ENCODE measurements at places on chromosomes 2 and 18.

DNA sequence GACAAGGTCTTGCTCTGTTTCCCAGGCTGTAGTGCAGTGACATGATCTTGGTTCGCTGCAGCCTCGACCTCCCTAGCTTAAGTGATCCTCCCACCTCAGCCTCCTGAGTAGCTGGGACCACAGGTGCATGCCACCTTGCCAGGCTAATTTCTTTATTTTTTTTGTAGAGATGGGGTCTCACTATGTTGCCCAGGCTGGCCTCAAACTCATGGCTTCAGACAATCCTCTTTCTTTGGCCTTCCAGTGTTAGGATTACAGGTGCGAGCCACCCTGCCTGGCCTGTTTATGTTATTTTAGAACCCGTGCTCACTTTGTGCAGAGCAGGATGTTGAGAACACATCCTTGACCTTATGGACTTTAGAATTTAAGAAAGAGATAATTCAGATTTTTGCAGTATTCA is 17.4 kb downstream of the FAM117B start:
- no peak for DNase-seq

GRCh38 chr2:224836263-224836662 is 120.1 kb upstream of the CCDC195 start:
- DNase-seq: no peak

DNA sequence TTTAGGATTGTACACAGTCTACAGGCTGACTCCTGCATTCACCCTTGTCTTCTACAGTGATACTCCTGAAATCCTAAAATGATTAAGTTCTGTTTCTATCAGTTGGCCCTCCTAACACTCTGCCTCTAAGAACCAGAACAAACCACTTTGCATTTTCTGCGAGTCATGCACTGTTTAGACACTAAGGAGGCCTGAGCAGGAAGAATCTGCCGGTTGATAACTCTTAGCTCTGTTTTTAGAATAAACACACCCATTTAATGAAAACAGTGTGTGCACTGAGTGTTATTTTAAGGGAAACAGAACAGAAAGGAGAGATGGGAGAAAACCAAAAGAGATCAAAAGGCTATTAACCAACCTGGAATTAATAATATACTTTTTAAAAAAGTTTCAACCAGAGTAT is 22.9 kb upstream of the SSB start:
- peak; percentile 37 for DNase-seq

DNA sequence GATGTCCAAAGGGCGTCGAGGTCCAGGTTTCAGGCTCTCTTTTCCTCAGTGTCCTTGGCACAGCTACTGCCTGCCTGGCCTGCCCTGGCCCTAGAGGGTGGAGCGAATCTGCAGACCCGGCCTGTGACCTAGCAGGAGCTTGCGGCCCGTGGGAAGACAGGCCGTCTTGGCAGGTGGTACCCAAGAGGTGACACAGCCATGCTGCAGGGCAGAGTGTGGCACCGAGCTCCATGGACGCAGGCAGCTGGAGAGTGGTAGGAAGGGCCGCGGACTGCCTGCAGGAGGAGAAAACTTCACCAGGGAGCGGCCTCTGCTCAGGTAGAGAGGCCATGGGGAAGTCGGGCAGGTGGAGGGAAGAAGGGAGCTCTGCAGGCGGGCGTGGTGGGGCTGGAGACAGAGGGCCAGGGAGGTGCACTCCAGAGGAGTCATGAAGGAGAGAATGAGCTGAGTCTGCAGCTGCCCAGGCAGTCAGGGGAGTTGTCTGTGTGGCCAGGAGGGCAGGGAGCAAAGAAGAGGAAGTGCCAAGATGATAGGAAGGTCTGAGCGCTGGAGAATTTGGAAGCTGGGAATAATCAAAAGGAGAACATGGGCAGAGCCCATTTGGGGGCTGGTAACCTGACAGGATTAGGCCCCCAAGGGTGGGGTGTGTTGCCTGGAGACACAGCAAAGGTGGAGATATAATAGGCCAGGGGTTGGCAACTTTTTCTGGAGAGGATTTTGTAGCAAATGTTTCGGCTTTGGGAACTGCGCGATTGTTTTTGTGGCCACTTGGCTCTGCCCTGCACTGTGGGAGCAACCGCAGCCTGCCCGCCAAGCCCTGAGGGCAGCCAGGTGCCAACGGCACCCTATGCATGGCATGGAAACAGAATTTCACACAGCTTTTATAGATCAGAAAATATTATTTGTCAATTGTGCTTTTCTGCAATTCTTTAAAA is 154.4 kb upstream of the PXDN start:
- DNase-seq: no peak

GRCh38 chr2:137775529-137775928 is 188.7 kb upstream of the HNMT start:
- DNase-seq: no peak

DNA sequence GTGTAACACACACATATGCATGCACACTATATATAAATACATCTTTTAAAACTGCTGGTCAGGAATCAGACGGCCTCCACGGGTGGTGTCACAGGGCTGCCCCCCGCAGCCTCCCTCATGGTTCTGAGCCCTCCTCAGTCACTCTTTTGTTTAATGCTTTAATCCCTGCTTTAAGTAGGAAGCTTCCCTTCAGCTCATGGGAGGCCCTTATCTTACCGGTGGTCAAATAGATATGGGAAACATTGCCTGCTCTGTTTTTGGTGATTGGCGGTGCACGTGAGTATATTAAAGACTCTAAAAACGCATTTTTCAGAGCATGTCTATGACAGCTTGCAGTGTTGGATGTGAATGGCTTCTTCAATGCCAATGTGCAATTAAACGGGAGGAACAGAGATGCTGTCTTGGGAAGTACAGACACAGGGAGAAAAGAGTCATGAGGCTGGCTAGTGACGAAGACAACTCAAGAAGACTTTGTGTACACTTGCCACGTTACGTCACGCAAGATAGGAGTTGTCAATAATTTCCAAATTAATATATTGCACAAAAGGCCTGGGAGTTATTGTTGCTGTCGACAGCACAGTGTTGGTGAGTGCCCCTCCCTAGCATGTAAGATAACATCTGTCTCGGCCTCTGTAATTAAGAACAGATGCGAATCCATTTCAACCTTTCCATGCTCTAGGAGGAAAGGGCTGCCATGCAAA is 23.3 kb downstream of the GNLY start:
- DNase-seq: peak; percentile 30

- DNase-seq: peak; percentile 93
Observed at GRCh38 chr18:58213440-58213839, 169.4 kb downstream of the NEDD4L start.

DNA sequence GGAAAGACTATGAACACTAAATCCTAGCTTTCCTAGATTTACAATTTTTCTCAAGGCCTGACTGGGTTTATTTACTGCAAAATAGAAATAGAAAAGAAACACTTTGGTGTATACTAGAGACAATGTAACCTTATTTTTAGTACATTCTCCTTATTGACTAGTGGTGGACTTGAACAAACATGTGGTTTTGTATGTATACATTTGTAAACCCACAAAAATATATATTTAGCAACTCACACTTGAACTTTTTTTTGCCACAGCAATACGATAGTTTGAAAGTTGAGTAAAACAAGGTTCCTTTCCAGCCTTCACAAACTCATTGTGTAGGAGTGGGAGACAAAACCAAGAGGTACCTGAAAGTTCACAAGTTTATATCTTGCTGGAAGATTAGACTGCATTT is 1633.4 kb upstream of the LRRTM1 start:
- DNase-seq: no peak

DNA sequence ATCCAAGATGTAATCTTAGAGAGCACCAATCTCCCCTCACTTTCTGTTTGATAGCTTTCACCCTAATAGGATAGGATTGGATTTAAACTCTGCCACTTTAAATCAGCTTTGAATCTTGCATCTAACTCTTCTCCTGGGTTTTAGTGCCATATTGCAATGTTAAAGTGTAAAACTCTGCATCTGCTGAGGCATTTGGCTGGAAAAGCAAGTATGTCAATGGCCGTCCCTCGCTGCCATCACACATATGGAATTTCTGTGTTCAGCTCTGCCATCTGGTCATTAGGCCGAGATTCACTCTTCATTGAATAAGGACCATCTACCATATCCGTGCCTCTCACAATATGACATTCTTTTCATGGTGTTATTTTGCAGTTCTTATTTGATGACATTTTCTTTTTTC is 728.1 kb upstream of the PIK3C3 start:
- DNase-seq: no peak

- peak; percentile 34 for DNase-seq
Observed at GRCh38 chr2:215357660-215358059, 45.8 kb downstream of the ATIC start.

GRCh38 chr2:164721430-164721829 is 100.1 kb upstream of the GRB14 start:
- DNase-seq: no peak

DNA sequence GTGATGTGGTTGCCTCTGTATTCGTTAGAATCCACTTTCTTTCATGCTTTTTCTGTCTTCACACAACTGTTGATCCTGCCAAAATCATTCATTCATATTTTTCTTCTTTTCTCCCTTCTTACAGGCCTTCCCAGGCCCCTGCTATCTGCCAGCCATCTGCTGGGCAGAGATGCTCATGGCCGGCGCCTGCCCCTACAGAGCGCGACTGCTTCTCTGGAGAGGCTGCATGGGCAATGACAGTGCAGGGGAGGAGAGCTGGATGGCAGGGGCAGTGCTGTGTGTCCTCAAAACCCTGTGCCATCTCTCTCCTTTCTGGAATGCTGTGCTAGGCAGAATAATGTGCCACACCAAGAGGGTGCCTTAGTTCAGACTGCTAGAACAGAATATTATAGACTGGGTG is 125.2 kb downstream of the INHBB start:
- DNase-seq: no peak

GRCh38 chr18:45412577-45412976 is 202.7 kb upstream of the SLC14A2 start:
- DNase-seq: no peak

DNA sequence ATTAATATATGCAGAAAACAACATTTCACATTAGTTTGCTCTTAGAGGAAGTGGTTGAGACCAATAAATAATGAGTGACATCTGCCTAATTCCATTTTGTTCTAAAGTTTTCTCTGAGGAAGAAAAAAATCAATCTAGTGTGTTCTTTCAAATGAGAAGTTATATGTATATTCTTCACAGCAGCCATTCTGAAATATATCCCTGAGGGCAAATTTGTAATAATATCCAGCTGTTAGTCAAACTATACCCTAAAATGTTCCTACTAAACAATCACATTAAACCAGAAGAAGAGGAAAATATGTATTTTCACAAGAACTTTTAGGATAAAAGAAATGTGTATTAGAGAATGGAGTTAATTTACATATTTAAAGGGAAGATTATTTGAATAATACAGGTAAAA is 375.1 kb upstream of the CDH19 start:
- DNase-seq: no peak

- no peak for DNase-seq
Observed at GRCh38 chr2:8549273-8549922, 132.5 kb upstream of the ID2 start.

GRCh38 chr2:179218848-179219594 is 45.6 kb downstream of the SESTD1 start:
- DNase-seq: peak; percentile 91

DNA sequence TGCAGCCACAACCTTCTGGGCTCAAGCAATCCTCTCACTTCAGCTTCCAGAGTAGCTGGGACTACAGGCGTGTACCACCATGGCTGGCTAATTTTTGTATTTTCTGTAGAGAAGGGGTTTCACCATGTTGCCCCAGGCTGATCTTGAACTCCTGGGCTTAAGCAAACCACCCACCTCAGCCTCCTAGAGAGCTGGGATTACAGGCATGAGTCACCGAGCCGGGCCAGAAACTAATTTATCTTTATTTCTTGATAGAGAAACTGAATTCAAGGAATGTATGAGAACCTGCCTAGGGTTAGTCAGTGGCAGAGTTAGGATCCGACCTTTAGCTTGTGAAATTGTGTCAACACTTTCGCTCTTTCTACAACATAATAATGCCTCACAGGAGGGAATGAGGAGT is 19.3 kb upstream of the ITGAV start:
- DNase-seq: peak; percentile 91

GRCh38 chr2:28927878-28928277 is 33.4 kb downstream of the WDR43 start:
- DNase-seq: peak; percentile 67

GRCh38 chr2:86617738-86618137 is 5.9 kb downstream of the RNF103 start:
- no peak for DNase-seq

DNA sequence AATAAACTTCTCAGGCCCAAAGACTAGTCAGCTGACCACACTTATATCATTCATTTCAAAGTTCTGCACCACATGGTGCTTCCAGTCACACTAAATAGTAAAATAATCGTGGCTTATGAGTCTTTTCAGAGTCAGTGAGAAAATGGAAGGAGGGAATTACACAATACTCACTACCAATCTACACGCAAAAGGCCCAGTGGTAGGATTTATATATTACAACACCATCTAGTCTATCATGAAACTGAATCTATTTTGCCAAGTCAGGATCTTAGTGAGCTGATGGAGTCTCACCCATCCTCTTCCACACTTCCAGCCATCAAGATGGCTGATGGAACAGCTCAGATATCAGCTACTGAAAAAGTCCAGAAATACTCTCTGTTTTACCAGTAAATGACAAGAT is 21.9 kb downstream of the INO80D start:
- peak; percentile 57 for DNase-seq

- DNase-seq: no peak
Observed at GRCh38 chr2:74544634-74545033, 9.1 kb downstream of the LOXL3 start.

DNA sequence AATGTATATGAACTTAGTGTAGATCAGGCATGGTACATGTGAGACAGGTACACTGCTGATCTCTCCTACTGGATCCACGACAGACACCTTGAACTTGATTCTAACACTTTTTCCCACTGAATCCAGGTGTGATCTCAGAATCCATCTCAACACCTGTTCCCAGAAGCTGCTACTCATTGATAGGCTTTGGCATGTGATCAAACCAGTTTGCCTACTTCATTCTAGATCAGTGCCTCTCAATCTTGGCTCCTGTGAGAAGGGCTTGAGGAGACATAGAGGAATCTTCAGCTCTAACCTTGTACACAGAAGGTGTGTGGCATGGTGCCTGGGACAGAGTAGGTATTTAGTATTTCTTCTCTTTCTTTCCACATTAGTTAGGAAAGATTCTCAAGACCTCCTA is 212.3 kb upstream of the ATP5MC3 start:
- DNase-seq: no peak

GRCh38 chr2:71901466-71901865 is 246.2 kb downstream of the CYP26B1 start:
- DNase-seq: no peak

GRCh38 chr18:14941792-14942191 is 193.8 kb downstream of the ANKRD30B start:
- DNase-seq: no peak

DNA sequence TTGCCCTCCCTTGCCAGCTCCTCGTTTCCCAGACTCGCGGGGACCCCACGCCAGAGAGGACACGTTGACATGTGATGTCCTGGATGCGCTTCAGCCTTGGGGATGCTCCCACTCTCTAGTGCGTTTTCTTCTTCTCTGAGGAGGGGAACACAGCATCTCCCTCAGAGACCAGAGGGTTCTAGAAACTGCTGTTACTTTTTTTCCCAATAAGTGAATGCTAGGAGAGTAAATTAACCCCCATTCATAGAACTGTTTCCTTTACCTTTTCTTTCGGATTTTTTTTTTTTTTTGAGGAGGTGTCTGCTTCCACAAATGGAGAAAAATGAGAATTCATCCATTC is 370 bp upstream of the EFEMP1 start:
- DNase-seq: no peak

All from iris pigment epithelial cell (primary cell).